ENCODE measurements at places on chromosomes 7 and 10. TPM values are rescaled to one million over a fixed set of nuclear protein-coding genes. Genes with fewer than 3 reads are reported as not detected.

DNA sequence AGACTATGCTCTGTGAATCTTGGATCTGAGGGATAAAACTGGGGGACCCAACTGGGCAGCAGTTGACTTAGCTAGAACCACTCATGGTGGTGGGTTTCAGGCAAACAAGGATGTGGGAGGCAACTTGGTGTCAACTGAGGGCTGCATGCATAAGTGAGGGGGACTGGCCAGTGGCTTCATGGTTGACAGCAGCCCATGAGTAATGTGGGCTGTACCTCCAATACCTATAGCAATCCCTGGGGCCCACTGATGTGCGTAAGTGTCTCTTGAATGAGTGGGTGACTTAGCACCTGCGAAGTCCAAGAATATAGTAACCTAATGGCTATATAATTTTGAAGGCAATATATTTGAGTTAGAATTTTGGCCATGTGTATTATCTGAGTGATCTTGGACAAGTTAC lies 13.7 kb upstream of the MAP3K8 start:
- no peak for DNase-seq

GRCh38 chr7:127034186-127034806 lies 218.4 kb downstream of the GRM8 start:
- DNase-seq = peak; percentile 36

GRCh38 chr7:151408498-151408838 lies 1.4 kb downstream of the WDR86 start:
- DNase-seq = no peak

DNA sequence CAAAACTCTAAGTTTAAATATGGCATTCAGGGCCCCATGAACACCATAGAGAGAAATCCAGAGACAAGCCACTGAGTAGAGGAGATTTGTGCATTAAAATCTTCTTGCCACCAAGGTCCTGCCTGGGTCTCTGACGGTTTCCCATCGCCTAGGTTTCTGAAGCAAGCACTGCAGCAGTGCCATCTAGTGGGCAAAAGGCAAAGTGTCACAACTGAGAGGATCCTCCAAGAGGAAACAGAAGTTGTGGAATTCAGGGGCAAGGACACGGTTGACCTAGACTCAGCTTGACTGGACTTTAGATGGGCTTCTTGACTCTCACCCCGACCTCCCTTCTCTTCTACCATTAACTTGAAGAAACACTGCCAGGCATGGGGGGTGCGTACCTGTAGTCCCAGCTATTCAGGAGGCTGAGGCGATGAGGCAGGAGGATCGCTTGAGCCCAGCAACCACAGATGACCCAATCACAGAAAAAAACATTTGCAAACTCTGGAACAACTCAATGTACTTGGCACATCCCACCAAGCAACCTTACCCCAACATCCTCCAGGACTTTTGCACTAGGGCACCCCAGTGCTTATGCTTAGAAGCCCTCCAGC lies 604.1 kb downstream of the GALNT17 start:
- no peak for DNase-seq

- no peak for DNase-seq
Observed at GRCh38 chr7:129804890-129805719, 147.7 kb downstream of the UBE2H start.

GRCh38 chr10:46079831-46080585 lies 33.9 kb upstream of the MSMB start:
- DNase-seq = no peak

DNA sequence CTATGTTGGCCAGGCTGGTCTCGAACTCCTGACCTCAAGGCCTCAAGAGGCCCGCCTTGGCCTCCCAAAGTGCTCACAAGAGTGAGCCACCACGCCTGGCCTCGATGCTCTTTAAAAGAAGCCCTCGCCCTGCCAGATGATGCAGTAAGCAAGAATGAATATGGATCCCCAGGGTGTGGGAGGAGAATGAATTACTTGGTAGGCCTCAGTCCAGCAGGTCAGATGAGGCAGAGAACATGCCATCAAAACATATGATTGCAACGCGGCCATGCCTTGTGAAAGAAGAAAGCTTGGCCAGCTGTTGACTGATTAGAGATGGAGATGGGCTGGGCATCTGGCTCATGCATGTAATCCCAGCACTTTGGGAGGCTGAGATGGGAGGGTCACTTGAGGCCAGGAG lies 68.7 kb downstream of the CAMK1D start:
- no peak for DNase-seq

GRCh38 chr10:77436257-77436975 lies 201.2 kb downstream of the KCNMA1 start:
- no peak for DNase-seq

DNA sequence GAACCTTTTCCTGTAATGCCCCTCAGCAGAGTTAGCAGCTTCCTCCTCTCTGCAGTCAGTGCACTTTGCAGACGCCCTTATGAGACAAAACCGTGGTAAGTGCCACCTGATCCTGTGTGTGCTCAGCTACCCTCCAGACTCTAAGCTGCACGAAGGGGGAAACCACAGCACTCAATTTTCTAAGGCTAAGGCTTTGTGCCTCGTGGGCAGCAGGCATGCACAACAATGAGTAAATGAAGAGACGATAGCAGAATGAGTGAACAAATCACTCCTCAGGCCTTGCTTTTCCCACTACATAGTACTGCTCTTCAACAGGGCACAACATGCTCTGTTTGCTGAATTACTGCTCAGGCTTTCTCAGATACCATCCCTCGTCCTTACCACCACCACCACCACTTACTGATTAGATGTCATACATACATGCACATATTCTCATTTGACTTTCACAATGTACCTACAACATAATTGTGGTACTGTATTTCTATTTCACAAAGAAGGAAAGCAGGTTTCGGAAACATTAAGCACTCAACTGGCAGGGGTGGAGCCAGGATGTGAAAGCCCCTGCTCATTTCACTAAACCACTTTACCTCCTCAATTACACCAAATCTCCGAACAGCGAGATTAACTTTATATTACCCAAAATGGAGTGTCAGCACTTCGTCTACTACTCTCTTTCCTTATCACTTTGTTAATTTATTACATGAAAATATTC lies 85.4 kb downstream of the ICA1 start:
- peak; percentile 46 for DNase-seq

DNA sequence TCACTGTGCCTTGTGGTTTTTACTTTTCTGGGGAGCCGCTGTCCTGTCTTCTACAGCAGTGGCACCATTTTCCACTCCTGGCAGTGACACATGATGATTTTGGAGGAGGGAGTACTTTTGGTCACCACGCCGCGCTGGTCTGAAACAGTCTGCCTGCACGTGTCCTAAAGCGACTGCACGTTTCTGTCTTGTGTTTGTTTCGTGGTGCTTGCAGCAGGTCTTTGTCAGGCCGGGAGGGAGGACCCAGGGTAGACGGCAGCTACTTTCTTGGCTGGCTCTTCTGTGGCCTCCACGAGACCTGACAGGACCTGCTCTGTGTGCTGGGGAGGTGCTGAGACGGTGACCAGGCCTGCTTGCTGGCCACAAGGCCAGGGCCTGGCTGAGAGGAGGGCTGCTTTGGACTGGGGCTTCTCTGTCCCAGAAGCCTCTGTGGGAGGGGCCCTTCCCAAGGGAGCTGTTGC lies 82.0 kb downstream of the GLRX3 start:
- no peak for DNase-seq

- DNase-seq = peak; percentile 69
Observed at GRCh38 chr7:7969306-7970236, 975 bp downstream of the GLCCI1 start.

- DNase-seq = no peak
Observed at GRCh38 chr7:107559864-107560263, 3.9 kb downstream of the COG5 start.

GRCh38 chr10:131077724-131078123 lies 233.8 kb downstream of the TCERG1L start:
- no peak for DNase-seq

DNA sequence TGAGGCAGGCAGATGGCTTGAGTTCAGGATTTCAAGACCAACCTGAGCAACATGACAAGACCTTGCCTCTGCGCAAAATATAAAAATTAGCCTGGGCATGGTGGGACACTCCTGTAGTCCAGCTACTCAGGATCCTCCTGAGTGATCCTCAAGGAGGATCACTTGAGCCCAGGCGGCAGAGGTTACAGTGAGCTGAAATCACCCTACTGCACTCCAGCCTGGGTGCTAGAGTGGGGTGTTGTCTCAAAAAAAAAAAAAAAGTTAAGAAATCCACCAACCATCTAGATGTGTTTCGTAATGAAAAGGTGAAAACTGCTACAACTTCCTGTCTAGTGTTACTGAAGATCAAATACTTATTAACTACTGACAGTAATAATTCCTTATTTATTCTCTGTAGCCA lies 8.1 kb downstream of the GLCCI1 start:
- no peak for DNase-seq

Gene PGAM2
- 0.96 TPM for total RNA-seq

Gene PSMA2
- total RNA-seq = 73.1 TPM

Gene ADAM8
- total RNA-seq = 7.0 TPM

Gene NRG3
- total RNA-seq = 0.12 TPM

Gene AEBP1
- total RNA-seq = 42.2 TPM
